AG09319 (cell line): ENCODE measurements at places on chromosomes 12 and 14.

DNA sequence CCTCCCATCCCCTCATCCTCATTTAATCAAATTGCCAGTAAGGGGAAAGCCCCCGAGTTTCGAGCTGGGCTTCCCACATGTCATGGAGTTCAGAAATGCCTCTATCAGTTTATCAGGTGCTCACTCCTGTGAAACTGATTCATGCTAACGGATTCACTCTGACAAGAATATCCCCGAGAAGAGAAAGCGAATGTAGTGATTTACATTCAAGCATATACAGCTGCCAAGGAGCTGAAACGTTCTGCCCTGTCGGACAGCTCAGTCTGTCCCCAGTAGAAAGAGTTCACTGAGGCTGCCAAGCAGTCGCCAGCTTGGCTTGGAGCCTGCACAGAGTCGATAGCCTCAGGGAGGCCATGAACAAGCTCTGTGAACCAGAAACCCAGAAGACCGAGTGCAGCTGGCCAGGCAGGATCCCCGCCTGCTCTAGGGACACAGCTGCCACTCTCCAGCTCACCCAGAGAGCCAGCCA is 88.4 kb downstream of the TMCC3 start:
- no peak for DNase-seq

- no peak for DNase-seq
Measured at GRCh38 chr12:85807730-85808129, 28.5 kb downstream of the RASSF9 start.

DNA sequence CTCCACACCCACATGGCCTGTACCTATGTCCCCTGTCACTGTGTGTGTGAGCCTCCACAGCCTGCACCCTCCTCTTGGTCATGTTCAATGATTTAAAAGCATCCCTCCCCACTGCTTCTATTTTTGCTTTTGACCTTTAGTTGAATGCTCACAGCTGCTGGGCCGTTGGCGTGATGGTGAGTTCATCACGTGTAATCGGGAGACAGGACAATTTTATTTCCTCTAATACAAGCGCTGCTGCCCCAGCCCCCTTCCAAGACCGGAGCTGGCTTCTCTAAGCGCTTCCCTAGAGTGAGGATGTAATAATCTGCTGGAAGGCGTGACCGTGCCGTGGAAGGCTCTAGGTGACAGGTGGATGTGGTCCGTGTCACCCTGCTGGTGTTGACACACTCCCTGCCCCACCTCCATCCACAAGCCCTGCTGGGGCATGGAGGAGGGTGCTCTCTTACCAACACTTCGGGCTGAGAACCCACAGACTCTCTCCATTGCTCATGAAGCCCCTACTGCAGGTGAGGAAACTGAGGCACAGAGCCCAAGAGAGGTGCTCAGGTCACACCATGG is 25.4 kb downstream of the CCDC85C start:
- no peak for DNase-seq

GRCh38 chr14:84351646-84352045 is 1178.3 kb upstream of the FLRT2 start:
- DNase-seq: no peak

DNA sequence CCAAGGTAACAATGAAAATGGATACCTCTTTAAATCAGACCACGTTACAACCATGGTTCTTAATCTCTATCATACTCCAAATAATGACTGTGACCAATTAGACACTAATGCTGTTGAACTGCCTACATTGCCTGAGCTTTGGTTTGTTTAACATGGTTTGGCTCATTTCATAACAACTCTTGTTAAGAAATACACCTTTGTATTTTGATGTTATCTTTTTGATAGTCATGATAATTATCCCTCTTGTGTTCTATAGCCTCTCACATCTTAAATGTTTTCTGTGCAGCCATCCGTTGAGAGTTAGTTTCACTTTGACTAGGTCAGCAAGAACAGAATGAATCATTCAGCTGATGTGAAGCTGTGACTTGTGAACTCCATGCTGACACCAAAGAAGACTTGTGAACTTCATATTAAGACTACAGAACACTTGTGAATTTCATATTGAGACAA is 75.5 kb upstream of the RERGL start:
- no peak for DNase-seq

- no peak for DNase-seq
Measured at GRCh38 chr14:93081876-93082570, 33.7 kb downstream of the ITPK1 start.
